ENCODE measurements at places on chromosomes 1 and 21. TPM values are rescaled to one million over a fixed set of nuclear protein-coding genes. Genes with fewer than 3 reads are reported as not detected.

RYR2 gene
- total RNA-seq = 0.05 TPM

HHIPL2 gene
- 0.24 TPM for total RNA-seq

SH2D2A gene
- total RNA-seq = 156 TPM

LCE3E gene
- not detected for total RNA-seq

DNA sequence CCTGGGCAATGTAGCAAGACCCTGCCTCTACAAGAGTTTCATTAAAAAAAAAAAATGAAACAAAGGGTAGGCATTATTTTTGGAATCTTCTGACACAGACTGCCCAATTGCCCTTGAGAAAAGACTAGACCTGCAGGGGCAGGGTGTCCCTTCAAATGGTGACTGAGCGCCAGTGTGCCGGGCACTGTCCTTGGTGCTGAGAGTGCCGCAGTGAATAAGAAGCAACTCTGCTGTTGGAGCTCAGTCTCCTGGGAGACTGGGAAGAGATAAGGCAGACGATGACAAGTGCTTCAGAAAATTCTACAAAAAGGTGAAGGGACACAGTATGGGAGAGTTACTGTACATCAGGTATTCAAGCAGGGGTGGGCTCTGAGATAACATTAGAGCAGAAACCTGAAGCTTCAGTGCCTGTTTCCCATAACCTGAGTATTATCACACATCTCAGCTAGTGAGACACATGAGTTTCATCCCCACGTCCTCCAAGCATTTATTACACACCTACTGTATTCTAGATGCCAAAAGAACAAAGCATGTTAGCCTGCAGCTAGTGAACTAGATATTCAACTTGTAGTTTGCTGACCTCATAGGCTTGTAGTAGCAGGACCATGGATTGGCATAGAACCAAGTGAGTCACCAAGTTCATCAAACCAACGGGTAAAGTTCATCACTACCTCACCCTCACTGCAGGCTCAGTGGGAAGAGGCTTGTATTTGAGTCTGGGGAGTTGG, 18.4 kb upstream of the RPL11 start:
- no peaks in the 10 kb centered on the region for H3K4me1 ChIP-seq
- H3K27ac ChIP-seq = no peak overlapping the region
- H3K4me3 ChIP-seq = no peak overlapping the region
- no peaks in the 10 kb centered on the region for H3K27me3 ChIP-seq
- no peak for DNase-seq
- no peaks in the 10 kb centered on the region for H3K36me3 ChIP-seq

GRCh38 chr21:42531771-42532170, 18.1 kb downstream of the SLC37A1 start:
- H3K27ac ChIP-seq = no peak overlapping the region
- H3K27me3 ChIP-seq = no peaks in the 10 kb centered on the region
- H3K36me3 ChIP-seq = no peaks in the 10 kb centered on the region
- H3K4me1 ChIP-seq = peaks cover 16% of the 10 kb centered on the region

DNA sequence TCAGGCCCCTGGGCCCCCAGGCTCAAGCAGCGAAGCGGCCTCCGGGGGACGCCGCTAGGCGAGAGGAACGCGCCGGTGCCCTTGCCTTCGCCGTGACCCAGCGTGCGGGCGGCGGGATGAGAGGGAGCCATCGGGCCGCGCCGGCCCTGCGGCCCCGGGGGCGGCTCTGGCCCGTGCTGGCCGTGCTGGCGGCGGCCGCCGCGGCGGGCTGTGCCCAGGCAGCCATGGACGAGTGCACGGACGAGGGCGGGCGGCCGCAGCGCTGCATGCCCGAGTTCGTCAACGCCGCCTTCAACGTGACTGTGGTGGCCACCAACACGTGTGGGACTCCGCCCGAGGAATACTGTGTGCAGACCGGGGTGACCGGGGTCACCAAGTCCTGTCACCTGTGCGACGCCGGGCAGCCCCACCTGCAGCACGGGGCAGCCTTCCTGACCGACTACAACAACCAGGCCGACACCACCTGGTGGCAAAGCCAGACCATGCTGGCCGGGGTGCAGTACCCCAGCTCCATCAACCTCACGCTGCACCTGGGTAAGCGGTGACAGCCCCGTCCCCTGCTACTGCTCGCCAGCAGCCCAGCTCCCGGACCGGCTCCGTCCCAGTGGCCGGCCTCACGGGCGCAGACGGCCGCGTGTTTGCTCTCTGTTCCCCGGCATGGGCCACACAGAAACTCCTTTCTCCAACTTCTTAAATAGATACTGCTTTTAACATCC, 539 bp downstream of the LAMC1 start:
- peaks cover 6% of the 10 kb centered on the region for H3K4me1 ChIP-seq
- H3K4me3 ChIP-seq = peak overlapping the region; percentile 12
- H3K27me3 ChIP-seq = peaks cover 36% of the 10 kb centered on the region

DNA sequence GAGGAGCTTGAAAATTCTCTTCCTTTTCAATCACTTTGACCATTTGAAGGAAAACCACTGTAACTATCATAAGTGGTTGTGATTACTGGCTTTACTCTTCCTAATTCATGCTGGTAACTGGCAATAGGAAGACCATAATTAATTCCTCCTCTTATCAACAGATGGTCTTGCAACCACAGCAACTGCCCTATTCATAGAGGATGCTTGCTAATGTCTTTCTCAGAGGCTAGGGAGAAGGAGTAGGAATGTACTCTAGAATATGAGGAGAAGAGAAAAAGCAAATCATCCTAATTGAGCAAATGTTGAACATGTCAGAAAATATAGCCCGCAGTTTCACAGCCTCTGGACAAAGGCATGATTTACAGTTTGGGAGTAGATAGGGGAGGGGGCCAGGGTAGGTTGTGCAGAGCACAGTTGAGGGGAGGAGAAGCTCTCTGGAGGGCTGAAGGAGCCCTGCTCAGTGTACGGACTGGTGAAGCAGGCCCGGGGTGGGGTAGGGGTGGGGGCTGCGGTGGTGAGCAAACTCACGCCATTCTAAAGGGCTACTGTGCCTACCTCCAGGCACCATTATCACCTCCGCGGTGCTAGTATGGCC, 192.9 kb downstream of the PCP4 start:
- H3K4me3 ChIP-seq = no peak overlapping the region
- H3K27me3 ChIP-seq = no peaks in the 10 kb centered on the region
- H3K4me1 ChIP-seq = no peaks in the 10 kb centered on the region
- no peak overlapping the region for H3K27ac ChIP-seq
- DNase-seq = no peak
- H3K36me3 ChIP-seq = no peaks in the 10 kb centered on the region

GRCh38 chr1:234125283-234125682, 220.8 kb downstream of the SLC35F3 start:
- no peaks in the 10 kb centered on the region for H3K36me3 ChIP-seq
- DNase-seq = no peak
- no peak overlapping the region for H3K27ac ChIP-seq
- no peak overlapping the region for H3K4me3 ChIP-seq
- no peaks in the 10 kb centered on the region for H3K4me1 ChIP-seq

GRCh38 chr1:2412773-2413494, 570 bp upstream of the PEX10 start:
- no peak for DNase-seq
- H3K27ac ChIP-seq = peak overlapping the region; percentile 95
- no peaks in the 10 kb centered on the region for H3K27me3 ChIP-seq
- H3K36me3 ChIP-seq = no peaks in the 10 kb centered on the region
- peaks cover 45% of the 10 kb centered on the region for H3K4me1 ChIP-seq
- peak overlapping the region; percentile 71 for H3K4me3 ChIP-seq

- no peaks in the 10 kb centered on the region for H3K36me3 ChIP-seq
- H3K4me3 ChIP-seq = no peak overlapping the region
- H3K27ac ChIP-seq = no peak overlapping the region
- no peaks in the 10 kb centered on the region for H3K27me3 ChIP-seq
- DNase-seq = no peak
- no peaks in the 10 kb centered on the region for H3K4me1 ChIP-seq
Observed at GRCh38 chr1:218683242-218683641, 338.1 kb downstream of the TGFB2 start.

PADI3 gene
- not detected for total RNA-seq

DNA sequence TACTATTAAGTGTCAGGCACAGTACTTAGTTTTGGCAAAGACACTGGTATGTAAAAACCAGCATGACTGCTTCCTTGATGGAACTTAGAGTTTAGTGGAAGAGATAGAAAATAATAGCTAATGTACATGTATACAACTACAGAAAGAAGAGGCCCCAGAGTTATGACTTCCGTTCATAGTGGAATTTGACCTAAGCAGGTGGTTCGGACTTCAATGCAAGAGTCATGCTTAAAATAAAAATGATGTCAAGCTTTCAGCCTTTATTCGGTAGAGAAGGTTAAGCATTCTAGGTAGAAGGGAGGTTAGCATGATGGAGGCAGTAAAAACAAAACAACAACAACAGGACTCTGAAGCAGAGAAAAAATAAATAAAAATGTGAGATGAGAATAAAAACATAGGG, 165.9 kb downstream of the KCNT2 start:
- H3K36me3 ChIP-seq = no peaks in the 10 kb centered on the region
- H3K27me3 ChIP-seq = no peaks in the 10 kb centered on the region
- DNase-seq = no peak

DNA sequence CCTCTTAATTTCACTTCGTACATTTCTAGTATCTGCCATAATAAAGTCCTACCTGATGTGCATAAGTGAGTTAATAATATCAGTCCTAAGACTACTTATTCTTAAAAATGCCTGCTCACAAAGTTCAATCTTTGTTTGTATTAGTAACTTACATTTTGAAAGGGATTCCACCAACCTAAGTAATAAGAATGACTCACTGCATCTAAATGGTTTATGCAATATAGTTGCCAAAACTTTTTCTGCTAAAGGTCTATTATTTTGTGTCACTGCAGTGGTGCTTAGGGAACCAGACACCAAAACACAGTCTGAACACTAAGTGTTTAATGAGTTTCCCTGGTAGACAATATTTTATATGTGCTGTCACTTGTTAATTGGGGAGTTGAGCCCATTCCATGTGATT, 1.8 kb downstream of the ZNF669 start:
- no peak overlapping the region for H3K27ac ChIP-seq
- H3K4me3 ChIP-seq = peak overlapping the region; percentile 3
- peaks cover 20% of the 10 kb centered on the region for H3K36me3 ChIP-seq
- no peak for DNase-seq
- peaks cover 4% of the 10 kb centered on the region for H3K4me1 ChIP-seq

GRCh38 chr1:247578946-247579460, 9.2 kb upstream of the OR2G2 start:
- H3K4me1 ChIP-seq = no peaks in the 10 kb centered on the region
- H3K4me3 ChIP-seq = no peak overlapping the region
- no peaks in the 10 kb centered on the region for H3K27me3 ChIP-seq
- no peak for DNase-seq

DNA sequence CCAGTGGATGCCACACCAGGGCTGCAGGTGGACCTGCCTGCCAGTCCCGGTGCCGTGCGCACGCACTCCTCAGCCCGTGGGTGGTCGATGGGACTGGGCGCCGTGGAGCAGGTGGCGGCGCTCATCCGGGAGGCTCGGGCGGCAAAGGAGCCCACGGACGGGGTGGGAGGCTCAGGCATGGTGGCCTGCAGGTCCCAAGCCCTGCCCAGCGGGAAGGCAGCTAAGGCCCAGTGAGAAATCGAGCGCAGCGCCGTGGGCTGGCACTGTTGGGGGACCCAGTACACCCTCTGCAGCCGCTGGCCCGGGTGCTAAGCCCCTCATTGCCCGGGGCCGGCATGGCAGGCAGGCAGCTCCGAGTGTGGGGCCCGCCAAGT, 1171.8 kb upstream of the B3GALT2 start:
- no peak overlapping the region for H3K4me3 ChIP-seq
- no peaks in the 10 kb centered on the region for H3K27me3 ChIP-seq
- H3K36me3 ChIP-seq = no peaks in the 10 kb centered on the region
- DNase-seq = no peak
- no peaks in the 10 kb centered on the region for H3K4me1 ChIP-seq

DNA sequence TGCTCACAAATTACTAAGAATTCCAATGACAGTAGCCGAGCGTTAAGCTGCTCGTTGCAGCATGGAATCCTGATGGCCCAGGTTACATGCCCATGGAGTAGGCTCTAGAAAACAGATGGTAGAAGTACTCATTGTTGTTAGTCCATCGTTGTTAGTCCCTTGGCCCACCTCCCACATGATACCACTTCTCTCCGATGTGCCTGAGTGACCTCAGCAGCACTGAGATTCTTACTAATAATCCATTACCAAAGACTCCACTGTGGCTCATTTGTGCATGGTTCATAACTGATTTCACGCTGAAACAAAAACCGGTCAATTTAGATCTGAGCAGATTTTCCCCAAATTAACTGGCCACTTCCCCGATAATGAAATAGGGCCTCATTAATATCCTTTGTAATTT, 772.3 kb upstream of the CXADR start:
- no peaks in the 10 kb centered on the region for H3K36me3 ChIP-seq

- H3K4me1 ChIP-seq = peaks cover 67% of the 10 kb centered on the region
- H3K4me3 ChIP-seq = peak overlapping the region; percentile 39
- DNase-seq = peak; percentile 23
- no peaks in the 10 kb centered on the region for H3K27me3 ChIP-seq
- H3K36me3 ChIP-seq = no peaks in the 10 kb centered on the region
Observed at GRCh38 chr1:174965362-174966007, 34.3 kb upstream of the CACYBP start.

CTSK gene
- 13.7 TPM for total RNA-seq

DNA sequence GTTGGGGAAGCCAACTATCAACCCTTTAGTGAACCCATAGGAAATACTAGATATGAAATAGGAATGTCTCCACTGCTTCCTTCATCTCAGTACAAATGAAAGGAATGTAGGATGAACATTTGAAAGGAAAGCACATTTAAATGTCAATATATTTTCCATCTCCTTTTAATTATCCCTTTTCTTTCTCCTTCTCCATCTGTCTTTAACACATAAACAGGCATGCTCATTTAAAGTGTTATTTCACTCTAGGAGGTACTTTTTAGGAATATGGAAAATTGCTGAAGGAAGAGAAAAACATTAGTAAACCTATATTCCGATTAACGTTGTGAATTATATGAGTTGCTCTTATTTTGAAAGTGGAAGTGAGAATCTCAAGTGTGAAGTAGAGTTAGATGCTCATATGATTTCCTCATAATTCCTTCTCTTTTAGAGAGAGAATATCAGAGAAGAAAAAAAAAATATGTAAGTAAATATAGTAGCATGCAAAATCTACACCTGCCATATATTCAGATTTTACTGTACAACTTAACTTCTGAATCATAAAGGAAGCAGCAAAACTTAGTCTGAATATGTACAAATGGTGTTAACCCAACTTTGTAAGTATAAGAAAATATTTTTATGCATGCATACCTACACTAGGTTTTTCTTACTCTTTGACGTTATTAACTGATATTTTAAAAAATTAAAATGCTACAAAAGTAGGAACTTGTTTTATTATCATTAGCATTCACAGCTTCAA, 406.9 kb upstream of the B3GALT2 start:
- DNase-seq = no peak
- no peak overlapping the region for H3K4me3 ChIP-seq
- no peaks in the 10 kb centered on the region for H3K36me3 ChIP-seq
- no peak overlapping the region for H3K27ac ChIP-seq
- H3K4me1 ChIP-seq = no peaks in the 10 kb centered on the region

GRCh38 chr1:40870135-40870728, 8.1 kb upstream of the CITED4 start:
- H3K4me3 ChIP-seq = no peak overlapping the region
- H3K4me1 ChIP-seq = no peaks in the 10 kb centered on the region
- no peaks in the 10 kb centered on the region for H3K36me3 ChIP-seq
- DNase-seq = no peak
- H3K27ac ChIP-seq = no peak overlapping the region
- no peaks in the 10 kb centered on the region for H3K27me3 ChIP-seq
